Left renal cortex interstitium (tissue), 4 donors: ENCODE measurements at places on chromosomes 5 and 9. TPM values are rescaled to one million over a fixed set of nuclear protein-coding genes. Genes with fewer than 3 reads are reported as not detected.

DNA sequence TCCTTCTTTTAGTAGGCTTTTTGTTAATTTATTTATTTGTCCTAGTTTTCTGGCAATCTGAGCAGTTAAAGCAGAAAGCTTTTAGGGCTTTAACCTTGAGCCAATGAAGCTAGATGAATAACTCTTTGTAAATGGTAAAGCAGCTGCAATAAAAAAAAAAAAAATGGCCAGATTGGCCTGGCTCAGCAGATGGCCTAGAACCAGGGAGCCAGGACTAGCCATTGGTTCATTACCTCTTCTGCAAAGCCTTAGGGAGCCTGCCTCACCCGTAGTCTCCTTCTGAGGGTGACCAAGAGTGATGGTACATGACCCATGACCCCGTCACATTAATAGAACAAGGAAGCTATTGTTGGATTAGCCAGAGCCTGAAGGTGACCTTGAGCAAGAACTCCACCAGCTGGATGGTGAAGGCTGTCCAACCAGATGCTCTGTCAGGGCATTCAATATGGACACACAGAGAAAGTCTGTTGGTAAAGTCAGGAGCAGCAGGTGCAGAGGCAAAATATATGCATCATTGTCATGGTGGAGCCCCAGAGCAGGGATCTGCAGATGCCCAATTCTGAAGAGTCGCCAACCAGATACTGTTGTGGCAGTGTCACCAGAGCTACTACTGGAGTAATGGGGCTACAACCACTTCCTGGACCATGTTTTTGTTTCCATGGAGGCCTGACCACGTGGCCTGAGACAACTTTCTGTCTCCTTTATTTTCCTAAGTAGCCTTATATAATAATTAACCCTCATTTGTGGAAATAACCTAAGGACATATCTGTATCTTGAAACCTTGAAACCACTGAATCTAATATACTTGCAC lies 100.7 kb downstream of the MTX3 start:
- DNase-seq: no peak

GRCh38 chr5:134554319-134555222 lies 29.1 kb downstream of the JADE2 start:
- no peak for DNase-seq

- no peak for DNase-seq
Measured at GRCh38 chr5:140258016-140258415, 44.9 kb downstream of the PFDN1 start.

DNA sequence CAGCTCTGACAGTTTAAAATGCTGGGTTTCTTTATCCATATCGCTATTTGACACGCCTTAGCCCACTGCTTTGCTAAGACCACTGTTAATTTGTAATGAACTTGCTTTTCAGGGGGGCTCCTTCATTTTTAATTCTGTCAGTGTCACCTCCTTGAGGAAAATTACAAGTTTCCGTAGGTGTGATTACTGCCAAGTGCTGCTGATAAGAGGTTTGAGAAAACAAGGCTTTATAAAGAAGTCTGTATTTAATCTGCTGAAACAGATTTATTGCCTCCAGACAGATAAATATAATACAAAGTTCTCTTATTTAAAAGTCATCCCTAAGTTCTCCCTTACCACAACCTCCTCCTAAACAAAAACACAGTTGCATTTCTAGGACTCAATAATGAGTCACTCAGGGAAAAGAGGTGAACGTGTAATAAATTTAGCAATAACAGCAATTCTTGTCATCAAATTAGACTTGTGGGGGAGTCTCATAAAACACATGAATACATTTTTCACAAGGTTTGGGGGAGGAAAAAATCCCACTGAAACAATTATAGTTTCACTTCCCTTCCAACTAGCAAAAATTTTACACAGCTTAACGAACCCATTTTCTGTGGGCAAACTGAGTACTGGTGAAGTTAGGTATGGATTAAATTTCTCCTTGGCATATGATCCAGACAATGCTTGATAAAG lies 72.8 kb downstream of the MAPKAP1 start:
- no peak for DNase-seq

DNA sequence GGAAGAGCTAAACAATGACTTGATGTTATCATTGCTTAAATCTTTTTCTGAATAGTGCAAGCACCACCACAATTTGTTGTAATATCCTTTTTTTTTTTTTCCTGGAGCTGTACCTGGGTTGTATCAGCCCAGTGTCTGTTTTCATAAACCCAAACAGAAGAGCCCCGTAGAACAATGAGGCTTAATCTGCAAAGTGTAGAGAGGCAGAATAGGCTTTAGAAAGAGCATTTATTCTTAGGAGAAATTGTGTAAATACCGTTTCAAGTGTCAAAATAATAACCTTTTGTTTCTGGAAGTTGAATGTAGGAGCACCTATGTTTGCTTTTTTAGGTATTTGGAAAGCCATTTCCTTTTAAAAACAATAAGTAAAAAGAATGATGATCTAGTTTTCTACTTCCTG lies 26.4 kb downstream of the RGS7BP start:
- DNase-seq: no peak

- DNase-seq: no peak
Measured at GRCh38 chr5:7391215-7391614, 4.7 kb upstream of the ADCY2 start.

DNA sequence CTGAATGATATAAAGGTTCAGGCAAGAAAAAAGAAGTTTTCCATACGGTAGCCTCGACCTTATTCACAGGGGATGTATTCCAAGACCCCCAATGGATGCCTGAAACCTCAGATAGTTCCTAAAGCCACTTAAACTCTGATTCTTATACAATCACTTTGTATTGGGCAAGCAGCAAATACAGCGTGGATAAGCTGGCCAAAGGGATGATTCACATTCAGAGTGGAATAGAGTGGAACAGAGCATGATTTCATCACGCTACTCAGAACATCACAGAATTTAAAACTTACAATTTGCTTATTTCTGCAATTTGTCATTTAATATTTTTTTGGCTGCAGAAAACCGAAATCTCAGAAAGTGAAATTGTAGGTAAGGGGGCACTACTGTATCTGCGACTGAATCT lies 40.5 kb upstream of the CDH18 start:
- DNase-seq: no peak

GRCh38 chr5:179969110-179969509 lies 61.4 kb upstream of the TBC1D9B start:
- DNase-seq: no peak

- no peak for DNase-seq
Measured at GRCh38 chr9:134445000-134445399, 118.7 kb downstream of the RXRA start.

DNA sequence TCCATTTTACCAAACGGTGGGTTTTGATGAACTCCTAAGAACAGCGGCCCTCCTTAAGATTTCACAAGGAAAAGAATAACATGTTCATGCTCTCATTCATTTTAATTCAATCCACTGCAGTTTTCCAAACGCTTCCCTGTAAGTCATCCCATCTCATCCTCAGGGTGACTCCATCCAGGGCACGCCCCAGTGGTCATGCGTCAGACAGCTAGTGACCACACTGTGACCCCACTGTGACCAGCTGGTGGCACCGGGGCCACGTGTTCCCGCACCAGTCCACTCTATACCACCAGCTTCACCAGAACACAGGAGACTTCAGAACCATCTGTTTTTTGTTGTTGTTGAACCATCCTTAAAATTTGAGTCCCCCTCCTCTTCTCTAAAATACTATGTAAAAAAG lies 14.3 kb downstream of the ATPSCKMT start:
- no peak for DNase-seq

DNA sequence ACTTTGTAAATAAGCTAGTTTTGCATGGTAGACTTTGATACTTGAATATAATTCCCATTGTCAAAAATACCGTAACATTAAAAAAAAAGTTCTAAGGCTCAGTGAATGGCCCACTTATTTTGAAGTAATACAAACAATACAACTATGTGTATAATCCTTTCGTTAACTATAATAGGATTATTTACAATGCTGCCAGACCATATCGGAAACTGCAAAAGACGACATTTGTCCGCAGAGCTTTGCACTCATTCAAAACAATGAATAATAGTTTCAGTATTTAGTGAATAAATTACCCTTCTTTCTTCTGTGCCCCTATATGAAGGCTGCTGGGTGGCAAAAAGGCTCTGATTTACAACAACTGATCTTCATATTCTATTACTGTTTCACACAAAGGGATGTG lies 121.8 kb downstream of the DROSHA start:
- no peak for DNase-seq

DNA sequence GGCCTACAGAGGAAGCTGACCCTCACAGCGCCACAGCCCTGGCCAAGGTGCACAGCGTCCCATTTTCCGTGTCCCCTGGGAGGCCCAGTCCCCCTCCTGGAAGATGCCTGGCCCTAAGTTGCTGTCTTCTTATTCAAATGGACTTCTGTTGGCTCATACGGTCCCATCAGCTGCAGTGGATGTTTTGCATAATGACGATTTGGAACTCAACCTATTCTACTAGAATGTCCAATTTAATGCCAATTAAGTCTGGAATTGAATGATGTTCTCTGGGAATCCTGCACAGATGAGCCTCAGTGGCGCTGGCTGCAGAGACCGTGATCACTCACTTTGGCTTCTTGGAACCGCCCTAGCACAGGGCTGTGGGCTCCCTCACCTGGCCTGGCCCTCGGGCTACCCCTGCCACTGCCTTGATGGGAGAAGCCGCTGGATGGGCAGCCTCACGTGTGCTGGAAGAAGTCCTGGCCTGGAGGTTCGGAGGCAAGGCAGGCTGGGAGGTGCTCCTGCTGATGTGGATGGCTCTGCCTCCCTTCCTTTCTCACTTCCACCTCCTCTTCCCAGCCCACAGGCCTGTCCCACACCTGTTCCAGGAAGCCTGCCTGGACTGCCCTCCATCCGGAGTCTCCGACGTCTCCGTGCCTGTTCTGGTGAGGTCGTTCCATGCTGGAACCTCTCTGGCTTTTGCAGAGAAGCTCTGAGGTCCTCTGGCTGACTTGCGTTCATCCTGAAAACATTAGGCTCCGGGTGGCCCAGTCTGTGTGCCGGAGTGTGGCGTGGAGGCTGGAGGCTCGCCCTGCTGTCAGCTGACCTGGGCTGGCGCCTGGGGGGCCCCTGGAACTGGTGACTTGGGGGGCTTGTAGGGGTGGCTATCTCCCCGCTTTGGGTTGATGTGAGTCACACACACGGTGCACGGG lies 147.1 kb downstream of the RXRA start:
- no peak for DNase-seq

DNA sequence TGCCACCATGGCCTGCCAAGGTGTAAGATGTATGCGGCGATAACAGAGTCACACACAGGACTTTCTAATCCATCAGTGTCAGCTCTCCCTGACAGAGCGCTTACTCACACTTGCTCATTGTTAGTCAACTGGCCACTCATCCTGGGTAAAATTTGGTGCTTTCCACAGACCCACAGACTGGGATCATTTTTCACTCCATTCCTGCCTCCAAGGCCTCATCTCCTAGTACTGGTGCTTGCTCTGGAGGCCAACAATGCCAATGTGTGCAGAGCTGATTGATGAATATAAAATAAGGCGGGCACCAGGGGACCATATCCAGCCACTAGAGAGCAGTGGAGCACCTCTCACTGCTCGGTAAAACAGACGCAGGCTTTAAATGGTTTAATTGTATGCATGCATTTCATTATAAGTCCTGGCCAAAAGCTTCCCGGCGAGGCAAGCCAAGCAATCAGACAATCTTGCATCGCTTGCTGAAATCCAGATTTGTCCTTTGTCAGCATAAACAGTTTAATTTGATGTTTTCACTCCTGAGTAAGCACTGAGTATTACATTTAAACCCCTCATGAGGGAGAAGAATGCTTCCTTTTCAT lies 22.3 kb downstream of the PSMB7 start:
- no peak for DNase-seq

- no peak for DNase-seq
Measured at GRCh38 chr9:87259543-87260518, 237.8 kb upstream of the DAPK1 start.

- no peak for DNase-seq
Measured at GRCh38 chr9:111187376-111187775, 142.6 kb downstream of the OR2K2 start.

DNA sequence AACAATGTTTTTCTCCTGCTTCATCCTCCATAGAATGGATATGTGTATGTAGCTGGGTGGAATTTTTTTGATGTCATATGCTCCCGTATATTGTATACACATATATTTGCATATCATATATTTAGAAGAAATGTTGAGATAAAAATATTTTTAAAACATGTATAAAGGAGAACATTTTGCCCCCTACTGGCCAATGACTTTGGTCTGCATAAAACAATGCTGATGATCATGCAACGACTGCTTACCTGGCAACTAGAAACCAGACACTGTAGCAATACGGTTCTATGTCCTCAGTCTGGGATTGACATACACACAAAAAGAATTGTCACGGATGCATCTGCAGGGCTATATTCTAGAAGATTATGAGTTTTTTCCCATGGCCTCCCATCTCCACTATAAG lies 503.6 kb downstream of the ELAVL2 start:
- DNase-seq: no peak

GRCh38 chr9:33903157-33903780 lies 86.3 kb downstream of the UBE2R2 start:
- no peak for DNase-seq

- DNase-seq: no peak
Measured at GRCh38 chr5:80760680-80761079, 105.9 kb upstream of the DHFR start.

- DNase-seq: no peak
Measured at GRCh38 chr5:143921525-143922311, 109.8 kb downstream of the HMHB1 start.

GRCh38 chr9:88536951-88537760 lies 2.2 kb downstream of the NXNL2 start:
- no peak for DNase-seq

- no peak for DNase-seq
Measured at GRCh38 chr5:18961234-18961633, 1026.8 kb downstream of the CDH18 start.

GRCh38 chr5:101995585-101995984 lies 300.5 kb downstream of the SLCO4C1 start:
- DNase-seq: no peak

DNA sequence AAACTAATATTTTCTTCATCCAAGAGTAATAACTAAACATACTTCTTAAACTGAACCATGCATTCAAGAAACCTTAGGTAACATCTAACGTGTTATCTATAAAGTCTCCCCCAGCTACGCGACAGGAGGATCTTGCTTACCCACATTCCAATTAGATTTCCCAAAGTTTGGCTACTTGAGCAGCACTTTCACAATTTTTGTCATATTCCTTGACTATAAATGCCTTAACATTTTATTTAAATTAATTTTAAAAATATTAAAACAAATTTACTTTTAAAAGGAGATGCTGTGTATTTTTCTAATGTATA lies 25.3 kb upstream of the IFNE start:
- no peak for DNase-seq

GRCh38 chr5:40045429-40045828 lies 620.6 kb upstream of the DAB2 start:
- no peak for DNase-seq

DNA sequence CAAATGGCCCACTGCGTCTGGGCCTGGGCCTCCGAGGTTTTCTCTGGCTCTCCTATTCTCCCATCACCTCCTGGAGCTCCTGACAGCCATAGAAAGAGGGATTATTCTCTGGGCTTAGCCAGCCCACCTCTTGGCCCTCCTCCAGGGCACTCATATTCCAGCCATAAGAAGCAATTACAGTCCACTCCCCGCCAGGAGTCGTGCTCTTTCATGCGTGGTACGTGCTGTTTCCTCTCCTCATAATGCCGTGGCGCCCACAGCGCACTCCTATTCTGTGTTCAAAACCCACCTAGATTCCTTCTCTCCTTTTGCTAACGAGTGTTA lies 240.8 kb upstream of the ZNF462 start:
- no peak for DNase-seq

The PCDHGA10 gene
- polyA plus RNA-seq: 3.1 TPM

The NTRK2 gene
- polyA plus RNA-seq: 105 TPM

The PLK2 gene
- polyA plus RNA-seq: 188 TPM

The ARID3C gene
- 0.19 TPM for polyA plus RNA-seq

The LCN9 gene
- not detected for polyA plus RNA-seq

The SLC2A6 gene
- polyA plus RNA-seq: 0.93 TPM
